SJCRH30 (cell line): ENCODE measurements at places on chromosomes 12 and 14.

DNA sequence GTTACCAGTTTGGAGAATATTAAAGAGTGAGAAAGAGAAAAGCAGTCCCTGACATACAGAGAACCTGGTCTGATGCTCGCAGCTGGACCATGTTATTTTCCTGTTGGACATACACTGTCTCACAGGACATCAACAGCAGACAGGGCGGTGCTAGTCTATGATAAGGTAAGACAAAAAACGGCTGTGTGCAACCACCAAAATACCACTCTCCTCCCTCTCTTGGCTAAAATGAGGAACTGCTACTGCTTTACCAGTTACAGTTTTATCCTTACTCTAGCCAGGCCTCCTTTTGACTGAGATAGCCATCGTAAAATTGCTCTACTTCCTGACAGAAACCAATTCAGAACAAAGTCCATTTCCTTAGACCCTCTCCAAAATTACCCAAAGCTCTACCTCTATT is 47.0 kb upstream of the ERGIC2 start:
- no peak for DNase-seq

DNA sequence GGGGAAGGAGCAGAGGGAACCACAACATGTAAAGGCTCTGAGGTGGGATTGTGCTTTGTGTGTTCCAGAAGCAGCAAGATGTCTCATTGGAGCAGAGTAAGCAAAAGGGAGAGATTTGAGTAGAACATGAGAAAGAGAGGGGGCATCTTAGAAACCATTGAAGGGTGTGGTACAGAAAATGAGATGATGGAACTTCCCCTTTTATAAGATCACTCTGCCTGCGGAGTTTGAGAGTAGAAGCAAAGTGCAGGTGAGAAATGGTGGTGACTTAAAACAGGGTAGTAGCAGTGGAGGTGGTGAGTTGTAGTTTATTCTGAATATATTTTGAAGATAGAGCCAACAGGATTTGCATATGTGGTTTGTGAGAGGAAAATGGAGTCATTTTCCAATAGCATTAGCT is 56.0 kb downstream of the FBXO34 start:
- DNase-seq = no peak

DNA sequence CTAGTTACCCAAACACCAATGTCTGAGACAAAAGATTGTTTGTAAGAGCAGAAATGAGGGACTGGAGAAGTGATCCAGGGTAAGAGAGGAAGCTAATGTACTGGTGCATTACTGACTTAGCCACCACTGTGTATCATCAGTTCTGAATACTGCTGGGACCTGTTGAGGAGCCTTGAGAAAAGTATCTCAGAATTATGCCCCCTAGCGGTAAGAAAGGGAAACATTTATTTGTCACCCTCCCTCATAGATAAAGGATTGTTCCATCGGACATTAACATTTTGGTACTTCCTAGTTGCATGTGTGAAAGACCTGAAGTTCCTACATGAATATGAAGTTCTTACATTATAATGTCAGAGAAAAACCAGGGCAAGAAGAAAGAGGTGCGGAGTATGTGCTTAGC is 612.5 kb downstream of the FSCB start:
- peak; percentile 65 for DNase-seq

- no peak for DNase-seq
Observed at GRCh38 chr12:114218136-114218535, 187.8 kb downstream of the TBX5 start.

DNA sequence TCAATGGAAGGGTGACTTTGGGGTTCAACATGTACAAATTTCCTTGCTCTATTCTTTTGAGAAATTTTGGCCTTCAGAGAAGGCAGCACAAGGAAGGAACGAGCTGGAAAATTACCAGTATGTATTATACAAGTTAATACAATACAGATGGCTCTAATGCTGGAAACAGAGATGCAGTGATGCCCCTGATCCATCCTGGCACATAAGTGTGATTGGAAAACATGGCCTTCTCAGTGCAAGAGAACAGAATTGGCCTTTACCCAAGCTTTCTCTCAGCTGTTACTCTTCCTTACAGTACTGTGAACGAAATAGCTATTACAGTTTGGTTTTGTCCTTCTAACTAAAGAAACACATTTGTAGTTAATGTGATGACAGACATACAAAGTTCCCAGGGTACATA is 102.5 kb upstream of the GPHB5 start:
- no peak for DNase-seq

DNA sequence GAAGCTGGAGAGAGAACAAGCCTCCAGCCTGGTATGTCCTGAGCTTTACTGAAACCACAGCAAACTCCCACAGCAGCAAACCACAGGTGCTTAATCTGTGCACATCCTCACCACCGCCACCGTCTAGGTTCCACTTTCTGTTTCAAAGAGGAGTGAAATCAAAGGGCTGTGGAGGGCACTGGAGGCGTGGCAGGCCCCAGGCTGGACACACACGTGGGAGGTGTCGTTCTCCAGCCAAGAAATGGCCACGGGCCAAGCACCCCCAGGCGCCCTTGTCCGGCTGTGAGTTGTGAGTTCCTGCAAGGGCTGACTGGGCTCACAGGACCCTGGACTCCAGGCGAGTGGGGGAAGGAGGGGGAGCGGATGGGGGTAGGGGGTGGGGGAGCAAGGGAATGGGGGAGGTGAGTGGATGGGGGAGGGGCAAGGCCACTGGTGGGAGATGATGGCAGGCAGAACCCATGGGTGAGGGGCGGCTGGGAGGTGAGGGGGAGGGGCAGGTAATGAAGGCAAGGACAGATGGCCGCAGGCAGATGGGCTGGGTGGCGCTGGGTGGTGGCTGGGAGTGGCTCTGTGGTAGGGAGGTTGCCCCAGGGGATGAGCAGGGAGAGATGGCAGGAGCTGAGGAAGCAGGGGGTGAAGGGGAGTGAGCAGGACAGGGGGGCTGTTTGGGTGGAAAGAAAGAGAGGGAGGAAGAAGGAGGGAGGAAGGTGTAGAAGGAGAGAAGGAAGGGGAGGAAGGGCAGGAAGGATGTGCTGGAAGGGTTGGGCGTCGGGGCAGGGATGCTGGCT is 86.7 kb downstream of the NCOR2 start:
- peak; percentile 81 for DNase-seq

DNA sequence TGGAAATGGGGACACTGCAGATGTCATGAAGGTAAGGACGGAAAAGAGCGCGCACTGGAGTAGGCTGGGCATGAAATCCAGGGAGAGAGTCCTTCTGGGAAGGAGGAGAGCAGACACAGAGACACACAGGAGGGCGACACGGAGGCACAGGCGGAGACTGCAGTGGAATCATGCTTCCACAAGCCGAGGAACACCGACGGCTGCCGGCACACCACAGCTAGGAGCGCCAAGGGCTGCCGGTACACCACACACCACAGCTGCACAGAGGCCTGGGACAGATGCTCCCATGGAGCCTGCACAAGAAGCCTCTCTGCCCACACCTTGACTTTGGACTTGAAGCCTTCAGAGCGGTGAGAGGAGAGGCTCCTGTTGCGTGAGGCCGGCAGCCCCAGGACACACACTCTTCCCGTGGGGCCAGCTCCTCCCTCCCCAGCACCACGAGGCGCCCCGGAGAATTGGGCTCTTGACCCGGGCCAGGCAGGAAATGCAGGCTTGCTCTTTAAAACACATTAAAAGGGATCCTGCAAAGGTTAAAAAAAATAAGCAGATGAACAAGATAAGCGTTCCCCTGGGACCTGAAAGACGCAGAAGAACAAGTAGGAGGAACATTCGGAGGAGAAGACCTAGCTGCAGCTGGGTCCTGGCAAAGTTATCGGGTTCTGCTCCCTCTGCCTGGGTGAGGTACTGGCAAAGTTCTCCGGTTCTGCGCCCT is 28.3 kb upstream of the FZD10 start:
- DNase-seq = no peak

DNA sequence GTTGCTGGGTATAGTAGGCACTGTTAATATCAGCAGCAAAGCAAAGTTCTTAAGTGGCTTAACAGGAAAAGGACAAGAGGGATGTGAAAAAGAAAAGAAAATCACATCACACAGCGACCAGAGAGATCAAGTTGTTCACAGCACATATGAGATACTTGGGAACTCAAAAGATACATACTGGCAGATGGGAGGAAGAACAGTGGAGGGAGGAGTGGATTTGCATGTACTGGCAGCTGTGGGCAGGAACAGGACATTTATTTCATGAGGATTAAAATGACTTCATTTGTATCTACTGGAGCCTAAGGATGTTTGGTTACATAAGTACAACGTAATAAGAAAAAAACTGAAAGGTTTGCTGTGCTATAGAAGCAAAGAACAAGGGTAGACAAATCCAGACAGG is 136.5 kb upstream of the IFNG-AS1 start:
- DNase-seq = no peak

DNA sequence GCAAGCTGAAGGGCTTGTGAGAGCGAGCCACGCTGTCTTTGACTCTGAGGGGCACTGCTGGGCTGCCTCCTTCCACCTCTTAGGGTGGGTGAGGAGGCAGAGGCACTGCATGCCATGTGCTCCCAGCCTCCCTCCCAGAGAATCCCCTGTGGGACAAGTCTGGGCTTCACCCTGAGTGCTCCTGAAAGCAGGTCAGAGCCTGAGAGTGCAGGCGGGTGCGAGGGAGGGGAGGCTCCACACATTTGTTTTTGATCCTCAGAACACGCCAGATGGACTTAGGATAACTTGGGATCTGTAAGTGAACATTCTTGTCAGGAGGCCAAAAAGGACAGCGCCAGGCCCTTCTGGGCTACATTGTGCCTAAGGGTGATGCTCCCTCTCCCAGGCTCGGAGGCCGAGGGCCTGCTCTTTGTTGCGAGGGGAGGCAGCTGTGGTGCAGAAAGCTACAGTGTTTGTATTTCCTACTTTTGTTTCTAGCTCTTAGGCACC is 155.4 kb downstream of the TMX1 start:
- peak; percentile 82 for DNase-seq

DNA sequence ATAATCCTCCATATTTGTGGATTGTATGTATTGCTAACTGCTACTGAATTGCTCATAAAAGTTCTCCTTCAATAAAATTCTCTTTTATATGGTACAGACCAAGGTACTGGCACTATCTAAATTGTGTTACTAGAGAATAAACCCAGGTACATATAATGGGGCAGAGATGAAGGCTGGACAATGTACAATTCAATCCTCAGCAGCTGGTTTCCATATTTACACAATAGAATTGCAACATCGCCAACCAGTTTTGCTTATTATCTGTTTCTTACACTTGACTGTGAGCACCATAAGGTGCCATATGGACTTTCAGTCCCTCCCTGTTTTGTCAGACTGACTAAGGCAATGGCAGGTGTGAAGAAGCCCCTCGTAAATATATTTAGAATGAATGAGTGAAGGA is 18.1 kb downstream of the KITLG start:
- no peak for DNase-seq

DNA sequence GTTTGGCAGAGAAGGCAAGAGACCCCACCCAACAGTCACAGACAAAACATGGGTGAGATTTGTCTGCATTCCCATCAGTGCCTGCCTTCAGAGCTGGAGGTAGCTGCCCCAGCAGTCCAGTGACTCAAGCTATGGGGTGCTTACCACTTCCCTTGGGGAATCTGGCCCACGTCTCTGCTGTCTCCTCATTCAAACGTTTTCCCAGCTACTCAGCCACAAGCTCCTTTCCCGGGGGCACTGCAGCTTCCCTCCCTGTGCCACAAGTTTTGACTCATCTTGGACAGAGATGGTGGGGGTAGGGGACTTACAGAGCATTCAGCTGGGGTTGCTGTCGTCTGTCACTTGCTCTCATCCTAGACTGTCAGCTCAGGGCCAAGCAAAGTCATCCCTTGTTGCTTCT is 66.6 kb downstream of the FBXL14 start:
- peak; percentile 18 for DNase-seq

DNA sequence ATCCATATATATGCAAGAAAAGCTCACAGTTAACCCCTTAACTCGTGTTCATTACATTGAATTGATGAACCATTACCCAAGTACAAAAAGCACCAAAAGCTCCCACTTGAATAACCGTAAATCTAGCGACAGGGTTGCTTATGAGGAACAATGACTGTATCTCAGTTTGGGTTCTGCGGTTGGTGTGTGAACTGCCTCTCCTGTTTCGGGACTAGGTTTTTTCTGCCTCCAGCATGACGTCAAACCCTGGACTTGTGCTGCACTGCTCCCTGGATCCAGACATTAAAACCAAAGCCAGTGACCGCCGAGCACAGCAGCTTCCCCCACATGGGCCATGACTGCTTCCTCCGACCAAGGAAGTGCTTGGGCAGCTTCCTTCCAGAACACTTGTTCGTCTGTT is 77.7 kb downstream of the SETD3 start:
- DNase-seq = no peak

GRCh38 chr14:34003691-34004090 is 52.8 kb upstream of the EGLN3 start:
- DNase-seq = peak; percentile 74

DNA sequence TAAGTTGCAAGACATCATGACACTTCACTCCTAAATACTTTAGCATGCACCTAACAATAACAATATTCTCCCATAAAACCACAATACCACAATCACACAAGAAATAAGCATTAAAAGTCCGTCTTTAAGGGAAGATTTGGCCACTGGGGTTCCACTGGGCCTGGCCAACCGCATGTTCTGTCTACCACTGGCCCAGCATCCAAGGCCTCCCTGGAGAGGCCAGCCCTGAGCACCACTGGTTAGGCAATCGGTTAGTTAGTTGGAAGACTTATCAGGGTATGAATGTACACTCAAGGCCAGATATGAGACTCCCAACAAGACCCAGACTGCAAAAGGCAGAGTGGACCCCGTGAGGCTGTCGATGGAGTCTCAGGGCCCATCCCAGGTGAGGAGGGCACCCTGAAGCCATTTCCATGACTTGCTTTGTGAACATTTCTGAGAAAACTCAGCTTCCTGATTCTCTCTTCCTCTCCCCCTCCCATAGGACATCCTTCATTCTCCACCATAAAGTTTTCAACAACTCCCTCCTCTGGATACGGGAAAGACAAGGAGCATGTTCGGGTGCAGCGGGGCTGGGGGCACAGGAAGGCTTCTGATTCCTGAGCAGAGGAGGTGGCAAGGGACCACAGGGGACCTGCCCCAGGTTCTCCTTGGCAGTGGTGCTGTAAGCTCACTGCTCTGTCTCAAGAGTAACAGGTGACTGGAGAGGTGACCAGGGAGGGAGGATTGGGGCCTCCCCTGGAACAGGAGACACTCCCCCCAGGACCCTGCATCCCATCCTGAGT is 5.9 kb downstream of the PXN start:
- DNase-seq = no peak

- DNase-seq = no peak
Observed at GRCh38 chr14:66939409-66939808, 249.8 kb upstream of the GARIN2 start.

GRCh38 chr14:32710231-32710671 is 228.4 kb upstream of the NPAS3 start:
- DNase-seq = no peak

- DNase-seq = no peak
Observed at GRCh38 chr14:97827746-97828145, 1030.6 kb downstream of the VRK1 start.
